Stimulated activated CD8-positive, alpha-beta memory T cell treated with anti-CD3 and anti-CD28 coated beads, Interleukin-12 subunit alpha, Interleukin-12 subunit beta, amount 100 ng/mL, for 1 hour (primary cell): ENCODE measurements at places on chromosomes 1 and 21.

DNA sequence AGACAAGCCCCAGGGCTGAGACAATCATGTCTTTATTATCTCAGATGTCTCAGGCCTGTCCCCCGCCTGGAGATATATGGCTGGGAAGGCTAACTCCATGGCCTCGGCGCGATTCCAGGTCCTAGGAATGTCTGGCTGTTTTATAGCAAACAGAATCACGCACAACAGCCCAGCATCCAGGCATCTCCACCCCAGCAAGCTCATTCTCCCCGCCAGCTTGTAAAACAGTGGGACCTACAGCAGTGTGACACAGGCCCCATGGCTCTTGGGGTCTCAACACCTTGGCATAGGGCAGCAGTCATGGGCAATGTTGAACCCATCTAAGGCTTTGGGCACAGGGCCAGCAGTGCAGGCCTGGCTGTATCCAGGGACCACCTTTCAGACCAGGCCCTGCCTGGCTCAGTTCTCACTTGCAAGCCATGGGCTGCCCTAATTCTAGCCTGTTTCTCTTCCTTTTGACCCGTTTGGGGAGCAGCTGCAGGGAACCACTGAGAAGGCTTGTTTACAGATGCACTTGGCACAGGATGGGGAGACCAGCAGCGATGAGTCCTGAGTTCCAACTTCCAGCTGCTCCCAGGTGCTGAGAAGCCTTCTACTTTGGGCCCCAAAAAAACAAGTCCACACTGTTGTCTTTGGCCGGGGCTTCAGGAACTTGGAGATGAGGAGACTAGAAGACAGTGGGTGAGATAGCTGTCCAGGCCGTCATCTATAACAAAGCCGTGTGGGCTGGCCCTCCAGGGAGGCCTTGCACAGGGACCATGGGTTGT lies 34.4 kb downstream of the WNT4 start:
- DNase-seq, result no peak

DNA sequence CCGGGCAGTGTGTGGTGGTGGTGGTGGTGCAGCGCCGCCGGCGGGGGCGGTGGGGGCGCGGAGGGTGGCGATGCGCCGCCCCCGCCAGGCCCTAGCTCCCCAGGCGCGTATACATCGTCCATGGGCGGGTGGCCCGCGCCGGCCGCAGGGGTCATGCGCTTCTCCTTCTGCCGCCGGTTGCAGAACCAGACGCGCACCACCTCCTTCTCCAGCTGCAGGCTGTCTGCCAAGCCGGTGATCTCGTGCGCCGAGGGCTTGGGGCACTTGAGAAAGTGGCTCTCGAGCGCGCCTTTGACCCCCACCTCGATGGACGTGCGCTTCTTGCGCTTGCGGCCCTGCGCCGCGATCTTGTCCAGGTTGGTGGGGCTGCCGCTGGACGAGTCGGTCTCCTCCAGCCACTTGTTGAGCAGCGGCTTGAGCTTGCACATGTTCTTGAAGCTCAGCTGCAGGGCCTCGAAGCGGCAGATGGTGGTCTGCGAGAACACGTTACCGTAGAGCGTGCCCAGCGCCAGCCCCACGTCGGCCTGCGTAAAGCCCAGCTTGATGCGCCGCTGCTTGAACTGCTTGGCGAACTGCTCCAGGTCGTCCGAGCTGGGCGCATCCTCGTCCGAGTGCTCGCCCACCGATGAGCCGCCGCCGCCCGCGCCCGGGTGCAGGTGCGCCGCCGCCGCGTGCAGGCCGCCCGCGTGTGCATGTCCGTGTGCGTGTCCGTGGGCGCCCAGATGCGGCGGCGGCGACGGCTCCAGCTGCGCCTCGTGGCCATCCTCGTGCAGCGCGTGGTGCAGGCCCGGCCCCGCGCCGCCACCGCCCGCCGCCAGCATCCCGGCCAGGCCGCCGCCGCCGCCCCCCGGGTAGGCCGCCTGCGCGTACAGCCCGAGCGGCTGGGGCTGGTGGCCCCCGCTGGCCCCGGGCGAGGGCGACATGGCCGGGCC lies 926 bp downstream of the POU3F1 start:
- DNase-seq, result no peak

DNA sequence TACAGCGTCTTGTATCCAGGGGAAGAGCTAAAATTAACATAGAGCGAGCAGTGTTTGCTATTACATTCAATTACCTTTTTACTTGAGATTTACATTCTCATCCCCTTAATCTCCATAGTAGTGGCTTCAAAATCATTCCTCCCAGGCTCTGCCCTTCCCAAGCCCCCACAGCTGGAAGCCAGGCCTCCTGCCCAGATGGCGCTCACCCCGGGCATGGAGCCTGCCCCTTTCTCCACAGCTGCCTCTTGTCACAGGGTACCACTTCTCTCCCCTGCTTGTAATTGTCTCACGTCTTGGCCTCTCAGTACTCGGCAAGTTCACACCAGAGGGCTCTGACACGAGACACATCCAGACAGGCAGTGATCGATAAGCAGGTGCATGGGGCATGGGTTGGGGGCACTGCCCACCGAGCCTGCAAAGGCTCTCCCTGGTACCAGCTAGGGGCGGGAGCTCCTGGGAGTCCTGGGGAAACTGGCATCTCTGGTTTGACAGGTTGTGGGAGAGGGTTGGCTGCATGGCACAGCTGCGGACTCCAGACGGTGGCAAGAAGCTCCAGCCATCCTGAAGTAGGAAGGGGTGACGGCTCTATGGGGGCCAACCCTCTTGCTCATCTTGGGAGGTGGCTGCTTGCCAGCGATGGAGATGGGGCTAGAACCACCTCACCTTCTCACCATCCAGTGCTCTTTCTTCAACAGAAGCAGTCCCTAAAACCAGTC lies 20.1 kb downstream of the CASZ1 start:
- DNase-seq, result no peak

DNA sequence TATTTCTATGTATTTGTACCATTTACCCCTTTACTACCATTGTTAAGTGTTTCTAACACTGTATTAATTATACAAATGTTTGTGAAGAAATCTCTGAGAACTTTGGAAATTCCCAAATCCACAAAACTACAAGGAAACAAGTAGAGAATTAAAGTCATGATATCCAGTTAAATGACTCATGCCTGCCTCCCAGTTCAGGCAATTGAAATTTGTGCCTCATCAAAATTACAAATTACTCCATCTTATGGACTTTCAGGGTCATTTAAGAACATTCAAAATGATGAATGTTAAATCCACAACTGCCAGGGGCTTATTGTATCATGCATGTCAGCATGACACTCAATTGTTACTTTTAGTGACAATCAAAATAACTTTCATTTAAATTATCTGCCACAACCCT lies 282.4 kb downstream of the ZNF326 start:
- no peak for DNase-seq

- DNase-seq, result no peak
Observed at GRCh38 chr1:235892734-235893413, 26.2 kb upstream of the LYST start.

GRCh38 chr1:94544706-94545490 lies 3.3 kb upstream of the F3 start:
- DNase-seq, result no peak

DNA sequence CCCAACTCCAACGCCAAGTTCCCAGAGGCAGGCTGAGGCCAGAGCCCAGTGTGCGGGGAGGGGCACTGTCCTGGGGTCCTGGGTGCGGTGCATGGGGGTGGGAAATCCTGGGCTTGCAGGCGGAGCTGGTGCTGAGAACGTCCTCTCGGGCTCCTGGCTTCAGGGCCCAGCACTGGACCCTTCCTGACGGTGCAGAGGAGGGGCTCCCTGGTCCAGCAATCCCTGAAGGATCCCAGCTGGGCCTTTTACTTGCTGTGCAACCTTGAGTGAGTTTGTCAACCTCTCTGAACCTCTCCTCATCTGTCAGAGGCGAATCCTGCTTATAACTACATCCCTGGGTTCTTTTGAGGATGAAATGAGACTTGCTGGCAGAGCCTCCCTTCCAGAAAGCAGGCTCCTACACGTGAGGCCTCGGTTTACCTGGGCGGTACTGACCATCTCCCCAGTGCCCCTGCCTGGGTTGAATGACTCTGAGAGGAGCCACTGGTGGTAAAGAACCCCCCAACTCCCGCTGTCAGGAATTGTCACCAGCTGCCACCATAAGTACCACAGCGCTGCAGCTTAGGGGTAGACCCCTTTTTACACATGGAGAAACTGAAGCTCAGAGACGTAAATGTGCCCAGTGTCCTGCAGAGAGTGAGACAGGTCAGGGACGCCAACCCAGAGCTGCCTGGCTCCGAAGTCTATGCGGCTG lies 77.3 kb downstream of the DHRS3 start:
- no peak for DNase-seq

GRCh38 chr1:212302745-212303383 lies 17.7 kb downstream of the PPP2R5A start:
- DNase-seq, result no peak

DNA sequence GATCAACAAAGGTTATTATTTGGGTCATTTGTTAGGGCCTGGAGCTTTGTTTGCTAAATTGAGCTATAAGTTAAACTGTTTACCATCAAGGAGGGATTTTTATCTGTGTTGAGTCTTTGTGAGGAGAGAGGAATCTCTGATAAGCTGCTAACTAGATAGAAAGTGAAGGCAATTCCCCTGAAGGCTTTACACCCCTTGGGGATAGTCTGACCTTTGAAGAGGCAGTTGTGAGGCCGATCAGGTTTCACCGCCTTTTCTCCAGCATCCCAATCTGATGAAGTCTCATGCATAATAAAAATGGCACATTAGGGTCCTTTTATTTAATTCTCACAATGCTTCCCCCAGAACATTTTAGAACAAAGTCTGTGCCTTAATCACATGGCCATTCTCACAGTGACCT lies 21.8 kb downstream of the C1orf21 start:
- no peak for DNase-seq

DNA sequence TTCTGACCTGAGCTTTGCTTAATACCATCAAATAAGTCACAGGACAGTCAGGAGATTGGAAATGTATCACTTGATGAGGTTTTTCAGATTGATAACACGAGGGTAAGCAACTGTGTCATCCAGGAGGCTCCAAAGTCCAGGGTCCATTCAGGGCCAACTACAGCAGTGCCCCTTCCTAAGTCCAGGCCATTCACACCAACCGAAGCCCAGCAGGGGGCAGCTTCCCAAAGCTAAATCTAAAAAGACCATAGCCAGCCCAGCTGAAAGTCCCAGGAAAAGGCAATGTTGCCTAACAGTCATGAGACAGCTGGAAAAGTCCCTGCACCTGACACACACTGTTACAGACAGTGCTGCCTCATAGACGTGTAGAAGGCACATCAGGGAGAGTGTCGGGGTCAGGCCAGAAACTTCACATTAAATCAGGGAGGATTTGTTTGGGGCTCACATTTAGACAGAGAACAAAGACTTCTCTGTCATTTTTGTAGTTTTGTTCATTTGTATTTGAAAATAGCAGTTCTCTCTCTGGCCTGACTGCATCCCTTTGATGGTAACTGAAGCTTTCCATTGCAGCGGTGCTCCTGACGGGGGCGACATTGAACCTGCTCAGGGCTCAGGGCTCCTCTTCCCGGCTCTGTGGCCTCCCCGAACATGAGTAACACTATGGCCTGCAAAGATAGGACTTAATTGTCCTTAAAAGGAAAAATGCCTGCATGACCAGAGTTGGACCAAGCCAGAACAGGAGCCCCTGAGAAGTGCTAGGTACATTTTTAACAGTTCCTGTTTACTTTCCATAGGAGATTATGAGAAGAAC lies 200.4 kb downstream of the NRIP1 start:
- DNase-seq, result no peak

DNA sequence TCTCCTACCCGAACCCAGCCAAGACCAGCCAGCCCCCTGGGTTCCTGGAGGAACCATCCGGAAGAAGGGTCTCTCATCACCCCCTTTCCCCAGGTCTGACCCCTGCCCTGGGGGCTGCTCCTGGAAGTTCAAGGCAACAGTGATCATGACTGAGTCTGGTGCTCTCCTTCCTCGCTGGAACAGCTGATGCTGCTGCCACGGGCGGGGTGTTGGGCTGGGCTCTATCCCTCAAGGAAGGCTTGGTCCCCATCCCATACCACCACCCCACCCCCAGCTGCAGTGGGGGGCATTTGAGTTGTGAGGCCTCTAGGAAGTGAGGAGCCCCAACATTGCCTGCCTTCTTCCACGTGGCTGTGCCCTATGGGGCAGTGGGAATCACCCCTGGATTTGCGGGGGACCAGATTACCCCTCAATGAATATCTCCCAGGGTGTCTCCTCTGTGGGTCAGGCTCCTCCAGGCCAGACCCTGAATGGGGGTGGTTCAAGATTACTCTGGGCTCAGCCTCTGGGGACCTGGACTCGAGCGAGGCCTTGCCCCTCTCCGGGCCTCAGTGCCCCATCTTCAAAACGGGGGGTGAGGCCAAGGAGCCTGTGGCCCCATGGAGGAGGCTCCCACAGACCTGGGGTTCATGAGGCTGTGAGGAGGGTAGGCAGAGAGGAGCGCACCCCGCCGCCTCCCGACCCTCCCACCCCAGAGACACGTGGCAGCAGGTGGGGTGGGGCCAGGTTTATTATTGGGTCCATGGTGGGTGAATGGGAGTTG lies 2.8 kb downstream of the MASP2 start:
- DNase-seq, result no peak

DNA sequence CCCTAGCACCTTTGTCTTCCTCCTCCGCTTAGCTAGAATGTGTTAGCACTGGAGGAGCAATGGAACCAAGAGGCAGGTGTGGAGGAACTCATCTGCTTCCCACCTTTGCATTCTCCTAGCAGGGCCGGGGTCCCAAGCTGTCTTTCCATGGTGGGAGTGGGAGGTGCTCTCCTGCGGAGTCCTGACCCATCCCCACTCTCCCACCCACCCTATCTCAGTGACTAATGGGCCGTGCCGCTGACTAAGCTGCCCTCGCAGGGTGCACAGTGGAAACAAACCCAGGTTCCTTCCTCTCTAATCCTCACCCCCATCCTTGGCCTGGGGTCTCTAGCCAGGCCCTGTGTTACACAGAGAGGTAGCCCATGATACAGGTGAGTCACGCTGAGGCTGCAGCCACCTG lies 177.5 kb downstream of the HIVEP3 start:
- no peak for DNase-seq

DNA sequence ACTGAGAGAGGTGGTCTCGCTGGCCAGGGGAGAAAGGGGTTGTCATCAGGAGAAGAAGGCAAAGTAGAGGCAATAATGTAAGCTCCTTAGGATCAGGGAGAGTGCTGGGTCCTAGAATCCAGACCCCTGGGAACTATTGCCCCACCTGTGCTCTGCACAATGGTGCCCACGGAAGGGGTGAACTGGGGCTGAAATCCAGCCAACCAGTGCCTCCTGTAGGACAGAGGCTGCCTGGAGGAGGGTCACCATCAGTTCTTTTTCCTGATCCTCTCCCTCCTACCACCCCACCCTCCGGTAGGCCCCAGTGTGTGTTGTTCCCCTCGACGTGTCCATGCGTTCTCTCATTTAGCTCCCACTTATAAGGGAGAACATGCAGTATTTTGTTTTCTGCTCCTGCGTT lies 52.9 kb upstream of the ATP2B4 start:
- DNase-seq, result no peak

DNA sequence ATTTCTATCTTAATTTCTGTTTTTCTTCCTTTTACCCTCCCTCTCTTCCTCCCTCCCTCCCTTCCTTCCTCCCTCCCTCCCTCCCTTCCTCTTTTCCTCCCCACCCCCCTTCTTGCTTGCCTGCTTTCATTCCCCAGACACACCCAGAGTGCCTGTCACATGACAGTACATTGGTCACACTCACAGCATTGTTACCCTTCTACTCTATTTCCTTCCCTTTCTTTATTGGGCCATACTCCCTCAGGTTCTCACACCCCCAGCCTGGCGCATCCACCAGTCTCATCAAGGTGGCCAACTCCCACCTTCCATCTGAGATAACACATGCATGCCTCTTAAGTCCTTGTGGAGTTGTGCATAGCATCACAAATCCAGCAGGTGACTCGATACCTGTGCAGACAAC lies 10.9 kb downstream of the TMPRSS3 start:
- DNase-seq, result no peak
